ENCODE measurements at places on chromosomes 5 and 9.
A peak's percentile ranks its signal among the peaks of the same experiment; 100 is the strongest.

- DNase-seq = no peak
These were observed 35.5 kb downstream of the CDK5RAP2 start for GRCh38 chr9:120544441-120544840.

DNA sequence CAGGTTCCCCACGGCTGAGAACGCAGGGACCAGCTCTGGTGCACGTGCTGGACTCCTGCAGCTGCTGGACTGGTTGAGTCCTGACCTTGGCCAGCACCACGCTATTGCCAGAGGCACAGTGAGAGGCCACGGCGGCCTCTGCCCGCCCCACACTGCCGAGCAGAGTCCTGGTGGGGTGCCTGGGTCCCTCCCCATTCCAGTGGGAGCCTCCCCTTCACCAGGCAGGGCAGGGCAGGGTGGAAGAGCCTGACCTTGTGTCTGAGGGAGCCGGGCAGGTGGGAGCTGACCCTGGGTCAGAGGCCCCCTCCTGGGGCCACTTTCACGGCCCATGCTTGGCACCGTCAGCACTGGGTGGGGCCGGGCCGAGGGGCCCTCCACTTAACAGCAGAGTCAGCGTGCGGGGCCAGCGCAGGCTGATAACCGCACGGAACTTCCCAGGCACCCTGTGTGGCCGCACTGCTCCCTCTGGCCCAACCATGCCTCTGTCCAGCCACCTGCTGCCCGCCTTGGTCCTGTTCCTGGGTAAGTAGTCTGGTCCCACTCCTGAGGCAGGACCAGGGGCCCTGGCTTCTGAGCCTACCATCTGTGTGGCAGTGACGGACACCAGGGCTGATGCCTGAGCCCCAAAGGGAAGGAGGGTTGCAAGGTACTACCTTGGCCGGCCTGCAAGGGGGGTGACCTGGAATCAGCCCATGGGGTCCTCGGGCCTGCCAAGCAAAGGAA, at the start of gene MAMDC4:
TSS of gene MAMDC4 (plus strand) at position 406 of the 723 bp plus-strand sequence. CDS start at position 477, 71 bp downstream.
- peak; percentile 20 for DNase-seq

GRCh38 chr9:131810351-131811170, 70.7 kb upstream of the RAPGEF1 start:
- DNase-seq = no peak

DNA sequence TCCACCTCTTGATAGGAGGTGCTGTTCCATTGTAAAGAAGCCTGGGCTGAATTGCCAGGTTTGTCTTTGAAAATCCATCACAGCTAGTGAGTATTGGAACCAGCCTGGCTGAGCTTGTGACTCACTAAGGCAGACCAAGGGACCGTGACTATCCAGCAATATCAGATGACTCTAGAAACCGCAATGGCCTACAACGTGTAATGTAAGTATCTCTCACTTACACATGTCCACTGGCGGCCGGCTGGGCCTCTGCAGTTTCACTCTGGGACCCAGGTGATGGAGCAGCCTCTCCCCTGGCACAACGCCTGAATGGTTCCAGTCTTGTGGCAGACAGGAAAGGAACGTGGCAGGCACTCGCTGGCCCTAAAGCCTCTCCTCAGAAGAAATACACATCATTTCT, 3.1 kb upstream of the HRH2 start:
- DNase-seq = no peak

GRCh38 chr9:132840980-132841379, 37.1 kb downstream of the AK8 start:
- no peak for DNase-seq

- DNase-seq = no peak
These were observed 16.3 kb downstream of the FABP6 start for GRCh38 chr5:160245506-160246086.

DNA sequence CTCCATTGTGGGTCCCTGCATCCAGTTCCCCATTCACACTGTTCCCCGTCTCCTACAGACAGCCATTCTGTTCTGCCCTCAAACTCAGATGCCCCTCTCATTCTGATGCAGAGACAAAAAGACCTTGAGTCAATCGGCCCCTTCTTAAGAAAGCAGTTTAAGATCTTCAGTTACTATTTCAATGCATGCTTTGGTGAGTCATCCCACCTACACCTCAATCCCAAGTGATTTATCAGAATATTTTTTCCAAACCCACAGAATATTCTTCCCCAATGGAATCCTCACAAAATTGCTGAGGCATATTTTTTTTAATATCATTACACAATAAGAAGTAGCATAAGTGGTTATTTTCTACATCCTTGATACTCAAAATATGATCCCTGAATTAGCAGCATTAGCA, 92.4 kb upstream of the SLC1A1 start:
- DNase-seq = no peak

DNA sequence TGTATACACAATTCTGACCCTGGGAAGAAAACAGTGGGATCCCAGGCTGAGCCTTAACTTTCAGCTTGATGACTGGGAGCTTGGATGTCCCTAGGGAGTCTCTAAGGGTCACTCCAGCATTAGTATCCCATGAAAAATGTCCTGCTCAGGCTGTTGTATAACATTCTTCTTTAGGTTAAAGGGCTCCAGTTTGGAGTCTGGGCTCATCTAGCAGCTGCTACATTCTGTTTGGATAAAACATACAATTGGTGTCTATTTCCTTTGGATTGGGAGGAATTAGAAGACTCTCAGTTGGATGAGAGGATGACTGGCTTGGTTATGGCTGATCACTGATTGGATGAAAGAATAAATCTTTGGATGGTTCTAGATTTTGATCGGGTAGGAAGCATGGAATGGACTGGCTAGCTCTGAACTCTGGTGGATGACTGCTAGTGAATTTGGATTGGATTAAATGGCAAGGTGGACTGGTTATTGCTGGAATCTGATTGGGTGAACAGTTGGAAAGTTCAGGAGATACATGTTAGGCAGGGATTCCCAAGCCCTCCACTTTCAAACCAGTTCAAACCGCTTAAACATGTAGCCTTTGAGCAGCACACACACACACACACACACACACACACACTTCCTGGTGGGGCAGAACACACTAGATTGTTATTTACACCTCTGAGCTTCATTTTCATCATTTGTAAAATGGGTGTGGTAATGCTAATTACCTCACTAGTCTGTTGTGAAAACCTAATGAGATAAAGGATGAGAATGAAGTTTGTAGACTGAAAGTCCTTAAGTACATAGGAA, 7.1 kb upstream of the MYOZ3 start:
- no peak for DNase-seq

- no peak for DNase-seq
These were observed 35.2 kb downstream of the SLC9A3 start for GRCh38 chr5:488744-489688.

Data from CD8-positive, alpha-beta T cell (primary cell).